ENCODE measurements at places on chromosomes 5 and 9.

- DNase-seq = peak; percentile 11
Observed at GRCh38 chr5:78295035-78295961, 800 bp upstream of the AP3B1 start.

GRCh38 chr9:85536076-85536475 is 205.7 kb downstream of the AGTPBP1 start:
- no peak for DNase-seq

DNA sequence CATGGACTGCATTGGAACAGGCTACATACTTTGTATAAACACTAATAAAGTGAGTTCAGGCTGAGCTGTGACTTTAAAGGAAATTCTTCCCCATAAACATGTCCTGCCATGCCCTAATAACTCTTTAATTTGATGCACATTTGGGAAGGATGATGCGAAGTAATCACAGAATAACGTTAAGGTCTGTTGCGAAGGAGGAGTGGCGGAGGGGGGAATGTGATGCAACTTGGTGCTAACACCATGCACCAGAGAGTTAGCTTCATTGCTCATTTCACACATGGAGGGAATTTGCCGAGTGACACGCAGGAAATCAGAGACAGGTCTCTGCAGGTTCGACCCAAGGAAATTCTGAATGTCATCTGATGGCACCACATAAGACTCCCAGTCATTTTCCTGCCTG is 32.9 kb downstream of the SLIT3 start:
- DNase-seq = no peak

DNA sequence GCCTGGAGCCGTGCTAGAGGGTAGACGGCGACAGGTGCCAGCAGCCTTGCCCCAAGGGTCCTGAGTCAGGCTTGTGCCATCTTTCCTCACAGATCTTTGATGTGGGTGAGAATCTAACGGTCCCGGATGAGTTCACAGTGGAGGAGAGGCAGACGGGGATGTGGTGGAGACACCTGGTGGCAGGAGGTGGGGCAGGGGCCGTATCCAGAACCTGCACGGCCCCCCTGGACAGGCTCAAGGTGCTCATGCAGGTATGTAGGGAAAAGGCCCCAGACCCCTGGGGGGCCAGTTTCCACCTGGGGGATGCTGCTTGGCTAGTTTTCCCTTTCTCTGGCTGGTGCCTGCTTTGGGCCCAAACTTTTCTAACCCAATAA is 24.0 kb downstream of the PTGES2 start:
- DNase-seq = no peak

DNA sequence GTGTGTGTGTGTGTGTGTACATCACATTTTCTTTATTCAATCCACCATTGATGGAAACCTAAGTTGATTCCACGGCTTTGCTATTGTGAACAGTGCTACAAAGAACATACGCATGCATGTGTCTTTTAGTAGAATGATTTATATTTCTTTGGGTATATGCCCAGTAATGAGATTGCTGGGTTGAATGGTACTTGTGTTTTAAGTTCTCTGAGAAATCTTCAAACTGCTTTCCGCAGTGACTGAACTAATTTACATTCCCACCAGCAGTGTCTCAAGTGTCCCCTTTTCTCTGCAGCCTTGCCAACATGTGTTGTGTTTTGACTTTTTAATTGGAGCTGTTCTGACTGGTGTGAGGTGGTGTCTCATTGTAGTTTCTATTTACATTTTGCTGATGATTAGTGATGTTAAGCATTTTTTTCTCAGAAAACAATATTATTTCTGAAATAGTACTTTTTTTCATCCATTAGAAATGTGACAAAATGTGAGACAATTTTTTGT is 769.7 kb downstream of the TAF11L14 start:
- no peak for DNase-seq

GRCh38 chr9:13351778-13352386 is 72.4 kb upstream of the MPDZ start:
- DNase-seq = no peak

GRCh38 chr5:107604146-107604910 is 66.4 kb downstream of the EFNA5 start:
- no peak for DNase-seq

- no peak for DNase-seq
Observed at GRCh38 chr5:173029499-173029921, 26.6 kb upstream of the CREBRF start.

- no peak for DNase-seq
Observed at GRCh38 chr5:74850789-74851425, 15.3 kb downstream of the FAM169A start.

DNA sequence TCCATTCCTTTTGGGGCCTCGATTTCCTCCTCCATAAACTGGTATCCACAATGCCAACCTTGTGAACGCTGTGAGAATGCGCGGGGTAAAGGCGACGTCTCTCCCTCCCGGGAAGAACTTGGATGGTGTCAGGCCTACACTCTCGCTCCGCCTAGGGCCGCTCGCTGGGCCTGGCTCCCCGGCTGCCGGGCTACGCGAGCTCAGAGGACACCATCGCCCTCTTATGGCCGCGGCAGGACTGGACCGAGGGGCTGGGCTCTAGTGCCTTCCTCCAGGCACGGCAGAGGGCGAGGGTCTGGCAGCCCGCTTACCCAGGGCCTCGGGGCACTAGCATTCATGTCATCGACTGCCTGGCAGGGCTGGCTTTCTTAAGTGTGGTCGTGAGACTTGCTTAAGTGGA is 1.3 kb upstream of the EXOSC2 start:
- DNase-seq = no peak

DNA sequence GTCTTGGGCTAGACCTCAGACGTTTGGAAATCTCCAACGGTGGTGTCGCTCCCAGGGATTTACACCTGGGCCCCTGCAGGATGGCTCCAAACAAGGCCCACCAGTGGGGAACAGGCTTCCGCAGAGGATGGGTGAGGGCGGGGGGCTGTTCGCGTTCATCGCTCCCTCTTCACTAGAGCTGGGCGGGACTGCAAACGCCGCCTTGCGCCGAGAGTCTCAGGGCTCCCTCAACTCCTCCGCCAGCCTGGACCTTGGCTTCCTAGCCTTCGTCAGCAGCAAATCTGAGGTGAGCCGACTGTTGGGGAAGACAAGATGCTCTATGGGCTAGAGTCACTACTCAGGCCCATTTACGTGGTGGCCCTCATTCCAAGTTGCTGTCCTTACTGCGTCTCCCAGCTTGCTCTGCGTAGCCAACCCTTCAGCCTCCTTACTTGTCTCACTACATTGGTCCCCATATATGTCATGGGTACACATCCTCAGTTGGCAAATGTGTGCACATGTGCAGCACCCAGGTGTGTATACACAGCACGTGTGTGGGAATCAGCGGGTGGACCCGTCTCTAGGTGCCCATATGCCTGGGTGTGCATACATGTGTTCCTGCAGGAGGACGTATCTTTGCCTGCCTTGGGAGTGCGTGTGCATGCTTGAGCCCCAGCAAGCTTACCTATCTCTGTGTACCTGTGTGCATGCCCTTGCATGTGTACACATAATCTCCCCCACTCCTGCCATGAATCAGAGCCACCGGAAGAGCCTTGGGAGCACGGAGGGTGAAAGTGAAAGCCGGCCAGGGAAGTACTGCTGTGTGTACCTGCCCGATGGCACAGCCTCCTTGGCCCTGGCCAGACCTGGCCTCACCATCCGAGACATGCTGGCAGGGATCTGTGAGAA is 10.5 kb downstream of the RGS14 start:
- no peak for DNase-seq

- no peak for DNase-seq
Observed at GRCh38 chr5:175724314-175725275, 66.7 kb downstream of the HRH2 start.

GRCh38 chr9:1042466-1042865 is 7.7 kb upstream of the DMRT2 start:
- no peak for DNase-seq

DNA sequence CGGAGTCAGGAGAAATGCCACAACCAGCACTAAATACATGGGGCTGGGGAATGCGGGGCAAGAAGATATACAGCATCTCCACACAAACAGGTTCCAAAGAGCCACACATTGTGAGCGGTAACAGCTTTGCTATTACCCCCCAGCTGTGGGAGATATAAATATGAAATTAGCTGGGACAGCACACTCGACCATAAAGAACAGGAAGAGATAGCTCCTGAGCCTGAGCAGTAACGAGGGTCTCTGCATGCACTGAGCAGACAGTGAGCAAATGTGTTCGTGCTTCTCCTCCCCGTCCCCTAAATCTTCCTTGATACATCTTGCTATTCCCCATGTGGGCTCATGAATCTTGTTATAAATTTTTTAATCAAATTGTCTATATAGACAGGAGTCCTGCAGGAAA is 53.1 kb downstream of the ADAMTS2 start:
- no peak for DNase-seq

GRCh38 chr9:85007748-85008147 is 338.2 kb downstream of the NTRK2 start:
- no peak for DNase-seq

DNA sequence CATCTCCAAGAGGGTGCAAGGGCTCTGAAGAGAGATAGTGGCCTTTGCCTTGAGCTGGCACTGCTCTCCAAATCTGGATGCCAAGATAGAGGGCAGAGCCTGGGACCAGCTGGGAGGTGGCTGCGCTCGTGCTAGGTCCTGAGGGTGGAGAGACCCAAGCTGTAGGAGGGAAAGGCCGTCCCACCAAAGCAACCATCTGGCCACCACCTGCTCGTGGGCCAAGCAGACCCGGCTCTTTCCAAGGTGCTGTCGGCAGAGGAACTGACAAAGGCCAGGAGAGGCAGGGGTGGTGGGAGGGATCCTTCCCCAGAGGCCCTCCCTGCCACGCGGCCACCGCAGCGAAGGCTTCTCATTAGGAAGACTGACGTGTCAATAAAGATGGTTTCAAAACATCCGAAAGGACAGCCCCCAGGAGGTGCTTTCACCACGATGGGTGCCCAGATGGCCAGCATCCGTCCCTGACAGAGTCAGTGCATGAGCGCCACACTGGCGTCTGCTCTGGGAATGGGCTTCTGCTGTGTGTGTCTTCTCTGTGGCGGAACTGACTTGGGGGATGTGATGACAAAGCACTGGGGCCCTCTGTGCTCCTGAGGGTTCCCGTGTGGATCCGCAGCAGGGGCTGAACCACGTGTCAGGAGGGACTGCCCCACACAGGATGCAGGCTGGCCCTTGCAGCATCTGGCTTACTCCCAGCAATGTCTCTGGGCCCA is 213.5 kb downstream of the FANCC start:
- DNase-seq = no peak

GRCh38 chr9:101495810-101496209 is 37.8 kb upstream of the RNF20 start:
- no peak for DNase-seq

DNA sequence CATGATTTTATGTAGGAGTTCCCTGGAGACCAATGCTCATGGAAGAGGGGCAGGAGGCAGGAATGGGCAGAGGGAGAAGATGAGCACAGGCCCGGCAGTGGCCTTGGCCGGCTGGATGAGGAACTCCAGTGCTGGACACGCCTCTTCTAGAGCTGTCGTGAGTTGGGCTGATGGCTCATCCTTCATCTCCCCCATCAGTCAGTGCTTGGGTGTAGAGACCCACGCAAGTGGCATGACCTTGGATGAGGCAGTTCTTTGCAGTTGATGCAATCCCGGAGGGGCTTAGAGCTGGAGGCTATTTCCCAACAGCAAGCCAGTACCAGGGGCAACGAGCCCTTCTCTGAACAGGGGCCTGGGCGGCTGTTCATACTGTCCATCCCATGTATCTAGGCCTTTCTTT is 25.5 kb upstream of the ARAP3 start:
- no peak for DNase-seq

DNA sequence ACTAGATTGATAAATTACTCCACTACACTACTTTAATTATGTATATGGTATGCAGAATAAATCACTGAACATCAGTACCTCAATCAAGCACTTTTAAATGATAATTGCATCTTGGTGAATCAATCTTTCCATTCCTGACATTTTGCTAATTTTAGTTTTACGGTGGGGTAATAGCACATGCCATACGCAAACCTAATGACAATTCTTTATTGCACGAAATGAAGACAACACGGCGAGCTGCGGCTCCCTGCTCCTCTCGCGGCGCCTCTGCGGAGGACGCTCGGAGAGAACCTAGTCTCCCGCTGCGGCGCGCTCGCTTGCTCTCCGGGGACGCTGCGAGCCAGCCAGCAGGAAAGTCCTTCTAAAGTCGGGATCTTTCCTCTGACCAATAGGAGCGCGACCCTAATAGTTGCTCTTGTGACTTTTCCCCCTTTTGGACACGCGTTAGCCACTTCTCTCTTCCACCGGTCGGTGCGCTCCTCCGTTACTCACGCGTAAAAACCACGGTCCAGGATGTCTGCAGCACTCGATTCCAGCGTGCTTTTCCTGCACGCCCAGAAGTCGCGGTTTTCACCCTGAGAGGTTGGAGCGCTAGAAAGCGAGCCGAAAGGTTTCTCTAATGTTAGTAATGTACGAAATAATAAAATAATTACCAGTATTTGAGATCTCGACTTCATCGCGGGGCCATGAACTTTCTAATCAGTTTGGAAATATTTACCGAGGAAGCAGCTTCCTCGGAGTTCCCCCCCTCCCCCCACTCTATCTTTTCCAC is 1.0 kb upstream of the MEF2C start:
- DNase-seq = no peak

- no peak for DNase-seq
Observed at GRCh38 chr9:581673-582497, 259.6 kb upstream of the DMRT1 start.

GRCh38 chr5:32449262-32449661 is 4.7 kb upstream of the ZFR start:
- DNase-seq = no peak

DNA sequence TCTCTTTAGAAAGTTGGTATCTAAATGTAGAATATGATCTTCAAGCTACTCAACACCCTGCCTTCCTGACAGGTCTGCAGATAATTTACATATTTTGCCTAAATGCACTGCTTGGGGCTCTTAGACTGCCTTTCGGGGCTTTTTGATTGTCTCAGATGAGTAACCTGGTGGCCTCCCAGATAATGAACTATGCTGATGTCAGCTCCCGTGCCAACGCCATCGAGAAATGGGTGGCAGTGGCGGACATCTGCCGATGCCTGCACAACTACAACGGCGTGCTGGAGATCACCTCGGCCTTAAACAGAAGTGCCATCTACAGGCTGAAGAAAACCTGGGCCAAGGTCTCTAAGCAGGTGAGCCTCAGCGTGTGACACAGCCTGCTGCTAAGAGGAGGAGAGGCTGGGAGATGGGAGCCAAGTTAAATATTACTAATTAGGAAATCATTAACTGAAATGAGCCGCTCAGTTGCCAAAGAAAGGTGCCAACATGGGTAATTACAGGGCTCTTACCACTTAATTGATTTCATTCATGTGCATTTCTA is 20.8 kb upstream of the CKMT2 start:
- no peak for DNase-seq
